ENCODE measurements at places on chromosomes 3 and 15. TPM values are rescaled to one million over a fixed set of nuclear protein-coding genes. Genes with fewer than 3 reads are reported as not detected.

GRCh38 chr3:74353039-74353438 lies 261.4 kb downstream of the CNTN3 start:
- H3K27ac ChIP-seq, result no peak overlapping the region
- no peak overlapping the region for H3K4me3 ChIP-seq
- no peaks in the 10 kb centered on the region for H3K36me3 ChIP-seq
- DNase-seq, result no peak
- no peaks in the 10 kb centered on the region for H3K27me3 ChIP-seq
- no peaks in the 10 kb centered on the region for H3K4me1 ChIP-seq

ITIH1 gene
- not detected for total RNA-seq

DNA sequence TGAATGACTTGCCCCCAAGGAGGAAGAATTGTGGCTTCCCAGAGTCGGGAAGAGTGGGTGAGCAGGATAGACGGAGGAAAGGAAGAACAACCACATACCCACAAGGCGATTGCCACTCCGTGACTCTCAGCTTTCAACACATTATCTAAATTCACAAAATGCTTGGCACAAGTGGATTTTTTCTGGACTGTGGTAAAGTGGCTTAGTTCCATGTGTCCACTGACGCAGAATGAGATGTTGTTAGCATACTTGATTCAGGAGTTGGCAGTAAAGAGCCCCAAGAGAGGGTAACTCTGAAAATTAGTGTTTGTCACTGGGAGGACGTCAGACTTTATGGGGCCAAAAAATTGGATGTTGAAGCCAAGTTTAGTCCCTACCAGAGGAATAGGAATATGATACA lies 198.8 kb upstream of the CTNNB1 start:
- H3K27me3 ChIP-seq, result peaks cover 3% of the 10 kb centered on the region
- H3K27ac ChIP-seq, result no peak overlapping the region
- DNase-seq, result no peak
- H3K36me3 ChIP-seq, result no peaks in the 10 kb centered on the region
- H3K4me1 ChIP-seq, result no peaks in the 10 kb centered on the region
- no peak overlapping the region for H3K4me3 ChIP-seq

ADAMTS17 gene
- total RNA-seq, result 0.28 TPM

GRCh38 chr3:168156479-168156878 lies 60.8 kb upstream of the GOLIM4 start:
- H3K4me1 ChIP-seq, result no peaks in the 10 kb centered on the region
- no peak for DNase-seq
- no peak overlapping the region for H3K27ac ChIP-seq

DNA sequence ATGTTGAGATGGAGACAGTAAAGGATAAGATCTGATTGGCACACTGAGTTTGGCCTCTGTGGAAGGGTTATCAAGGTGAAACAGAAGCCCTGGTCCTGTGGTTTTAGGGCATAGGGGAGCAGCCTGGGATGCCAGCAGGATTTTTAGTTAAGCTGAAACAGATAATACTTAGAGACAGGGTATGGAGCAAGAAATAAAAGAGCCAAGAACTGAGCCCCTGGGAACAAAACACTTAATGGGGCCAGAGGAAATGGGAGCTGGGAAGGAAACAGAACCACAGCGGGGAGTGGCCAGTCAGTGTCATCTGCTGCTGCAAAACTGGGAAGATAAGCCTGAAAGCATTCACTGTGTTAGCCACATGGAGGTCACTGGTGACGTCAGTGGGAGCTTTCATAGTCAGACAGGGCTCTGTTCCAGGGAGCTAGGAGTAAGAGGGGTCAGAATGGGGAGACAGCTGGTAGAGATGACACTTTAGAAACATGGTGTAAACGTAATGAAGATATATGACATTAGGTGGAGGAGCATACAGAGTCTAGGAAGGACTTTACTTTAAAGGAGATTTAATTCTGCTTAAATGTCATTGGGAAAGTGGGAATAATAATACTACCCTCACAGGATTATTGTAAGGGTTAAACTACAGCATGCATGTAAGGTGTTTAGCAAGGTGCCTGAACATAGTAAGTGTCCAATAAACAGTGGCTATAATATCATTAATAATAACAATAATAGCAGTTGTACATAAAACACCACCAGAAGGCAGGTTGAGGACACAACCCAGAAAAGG lies 172.7 kb upstream of the CTNNB1 start:
- no peak overlapping the region for H3K4me3 ChIP-seq
- H3K4me1 ChIP-seq, result no peaks in the 10 kb centered on the region
- peak; percentile 65 for DNase-seq
- H3K27me3 ChIP-seq, result no peaks in the 10 kb centered on the region
- no peaks in the 10 kb centered on the region for H3K36me3 ChIP-seq
- no peak overlapping the region for H3K27ac ChIP-seq

- H3K4me3 ChIP-seq, result no peak overlapping the region
- H3K4me1 ChIP-seq, result peaks cover 4% of the 10 kb centered on the region
- H3K36me3 ChIP-seq, result no peaks in the 10 kb centered on the region
- no peak overlapping the region for H3K27ac ChIP-seq
- H3K27me3 ChIP-seq, result peaks cover 1% of the 10 kb centered on the region
Measured at GRCh38 chr3:176970770-176971169, 226.5 kb downstream of the TBL1XR1 start.

KIF7 gene
- total RNA-seq, result 5.0 TPM

Measured in IMR-90 (cell line).